ENCODE measurements at places on chromosomes 13 and 19. TPM values are rescaled to one million over a fixed set of nuclear protein-coding genes. Genes with fewer than 3 reads are reported as not detected.

The RAB20 gene
- 10.3 TPM for total RNA-seq

- no peak for DNase-seq
Observed at GRCh38 chr13:43388282-43389034, 365.1 kb downstream of the DNAJC15 start.

The CILP2 gene
- total RNA-seq, result 0.32 TPM

DNA sequence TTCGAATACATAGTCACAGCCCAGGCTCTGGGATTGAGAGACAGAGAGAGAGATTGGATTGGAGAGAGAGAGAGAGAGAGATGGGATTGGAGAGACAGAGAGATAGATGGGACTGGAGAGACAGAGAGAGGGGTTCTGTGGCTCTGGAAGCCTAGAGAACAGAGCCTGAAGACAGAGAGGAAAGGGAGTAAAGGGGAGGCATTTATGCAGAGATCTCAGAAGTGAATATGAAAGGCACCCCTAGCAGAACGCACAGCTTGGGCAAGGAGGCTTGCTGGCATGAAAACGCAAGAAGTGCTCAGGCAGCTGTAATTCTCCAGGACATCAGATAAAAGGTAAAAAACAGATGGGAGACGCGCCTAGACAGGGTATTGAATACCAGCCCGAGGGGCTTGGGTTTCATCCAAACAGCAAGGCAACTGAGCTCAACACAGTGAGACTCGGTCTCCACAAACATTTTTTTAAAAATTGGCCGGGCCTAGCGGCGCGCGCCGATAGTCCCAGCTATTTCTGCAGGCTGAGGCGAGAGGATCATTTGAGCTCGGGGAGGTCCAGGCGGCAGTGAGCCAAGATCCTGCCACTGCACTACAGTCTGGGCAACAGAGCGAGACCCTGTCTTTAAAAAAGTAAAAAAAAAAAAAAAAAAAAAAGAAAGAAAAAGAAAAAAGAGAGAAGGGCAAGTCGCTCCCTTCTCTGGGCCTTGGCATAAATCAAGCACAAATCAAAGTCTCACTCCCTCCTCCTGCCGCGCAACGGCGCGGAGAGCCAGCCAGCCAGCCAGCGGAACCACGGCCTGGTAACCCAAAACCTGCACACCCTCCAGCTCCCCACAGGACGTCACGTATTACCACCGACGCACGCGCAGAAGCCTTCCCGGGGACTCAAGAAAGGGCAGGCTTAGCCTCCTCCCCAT, 774 bp upstream of the PPP2R1A start:
- no peak for DNase-seq

The PSG7 gene
- not detected for total RNA-seq

The ADGRE2 gene
- total RNA-seq, result 0.83 TPM

GRCh38 chr13:92355213-92355612, 871.4 kb upstream of the GPC6 start:
- no peak for DNase-seq

The NOTCH3 gene
- not detected for total RNA-seq

DNA sequence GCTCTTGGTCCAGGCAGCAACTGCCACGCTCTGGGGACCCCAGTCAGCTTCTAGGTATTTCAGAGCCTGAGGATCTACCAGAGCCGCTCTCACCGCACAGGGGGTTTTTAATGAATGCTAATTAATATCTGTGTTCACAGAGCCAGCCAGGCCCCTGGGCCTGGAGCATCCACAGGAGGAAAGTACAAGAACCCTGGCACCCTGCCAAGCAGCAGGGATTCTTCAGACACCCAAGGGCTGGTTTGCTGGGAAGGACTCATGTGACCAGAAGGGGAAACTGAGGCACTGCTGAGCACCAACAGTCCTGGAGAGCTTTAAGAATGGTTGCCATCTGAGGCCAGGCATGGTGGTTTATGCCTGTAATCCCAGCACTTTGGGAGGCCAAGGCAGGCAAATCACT, 38.0 kb upstream of the ADGRE5 start:
- no peak for DNase-seq

DNA sequence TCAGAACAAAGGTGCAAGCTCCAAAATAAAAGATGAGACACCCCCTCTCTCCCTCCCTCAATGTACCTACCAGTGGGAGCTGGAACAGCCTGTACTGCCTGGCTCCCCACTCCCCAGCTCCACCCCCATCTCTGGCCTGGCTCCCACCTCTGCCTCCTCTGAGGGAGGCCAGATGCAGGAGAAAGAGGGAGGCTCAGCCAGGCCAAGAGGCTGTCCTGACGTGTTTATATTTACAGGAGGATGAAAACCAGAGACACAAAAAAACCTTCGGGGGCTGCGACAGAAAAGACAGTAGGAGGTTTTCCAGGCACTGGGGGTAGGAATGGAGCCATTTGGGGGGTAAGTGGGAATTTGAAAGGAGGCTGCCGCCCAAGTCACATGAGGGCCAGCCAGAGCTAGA, 19.7 kb downstream of the ARHGEF18 start:
- DNase-seq, result no peak

DNA sequence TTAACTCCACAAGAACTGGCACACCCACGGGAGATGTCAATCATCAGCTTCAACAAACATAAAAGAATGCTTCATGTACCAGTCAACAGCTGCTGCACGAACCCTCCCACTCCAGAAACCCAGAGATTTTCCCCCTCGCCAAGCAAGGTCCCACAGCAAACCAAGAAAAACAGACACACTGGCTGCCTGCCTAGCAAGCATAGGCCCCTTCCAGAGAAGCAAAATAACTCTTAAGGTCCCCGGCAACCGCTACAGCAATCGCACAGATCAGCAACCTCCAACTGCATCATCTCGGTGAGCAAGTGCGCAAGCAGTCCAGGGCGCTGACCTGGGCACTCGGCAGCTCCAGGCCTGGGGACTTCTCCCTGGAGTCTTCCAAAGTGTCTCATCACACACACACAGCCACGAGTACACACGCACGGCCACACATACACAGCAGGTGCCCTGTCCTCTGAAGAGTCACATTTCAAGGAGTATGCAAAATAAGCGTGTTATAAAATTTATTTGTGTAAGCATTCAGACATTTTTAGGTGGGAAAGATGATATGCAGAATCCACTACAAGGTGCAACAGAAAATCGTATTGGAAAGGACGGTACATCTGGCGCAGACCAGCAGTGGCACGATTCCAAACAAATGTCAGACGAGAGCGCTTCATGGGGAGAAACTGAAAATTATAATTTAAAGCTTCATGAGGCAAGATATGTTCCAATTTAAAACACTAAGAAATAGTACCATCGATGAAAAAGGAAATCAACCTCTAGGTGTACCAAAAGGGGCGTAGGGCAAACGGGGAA, 125.0 kb downstream of the STK24 start:
- no peak for DNase-seq

GRCh38 chr19:17312189-17313113, 3.1 kb downstream of the DDA1 start:
- DNase-seq, result no peak

GRCh38 chr19:46944918-46945628, 74.6 kb upstream of the NPAS1 start:
- DNase-seq, result no peak

- DNase-seq, result no peak
Observed at GRCh38 chr13:50255639-50256038, 240.4 kb downstream of the KCNRG start.

DNA sequence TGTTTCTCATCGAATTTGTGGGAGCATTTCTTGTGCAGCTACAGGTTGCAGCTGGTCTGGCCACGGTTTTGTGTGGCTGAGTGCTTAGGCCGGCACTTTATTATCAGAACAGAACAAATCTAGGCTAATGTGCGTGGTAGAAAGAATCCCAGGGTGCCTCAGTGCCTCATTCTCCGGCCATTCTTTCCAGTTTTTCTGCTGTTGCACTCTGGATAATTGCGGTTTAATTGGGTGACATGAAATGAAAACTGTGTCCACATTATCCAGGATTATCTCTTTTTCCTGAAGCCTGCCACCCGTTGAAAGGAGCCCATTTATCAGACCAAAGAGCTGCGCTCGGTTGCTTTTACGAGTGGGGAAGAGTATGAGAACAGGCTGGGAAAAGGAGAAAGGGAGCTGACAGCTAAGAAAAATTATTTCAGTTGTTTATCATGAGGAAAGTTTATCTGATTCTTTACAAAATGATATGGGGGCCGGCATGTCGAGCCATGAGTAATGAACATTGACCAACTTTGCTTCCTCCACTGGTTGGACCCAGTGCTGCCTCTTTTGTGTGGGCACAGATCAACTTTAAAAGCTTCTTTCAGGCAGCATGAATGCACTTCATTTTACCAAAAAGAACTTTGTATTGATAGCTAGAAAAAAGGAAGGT, 117.0 kb upstream of the SOX21 start:
- DNase-seq, result no peak

The TUBGCP3 gene
- 57.1 TPM for total RNA-seq

The TRPM4 gene
- total RNA-seq, result 0.54 TPM

The ZNF667 gene
- 6.4 TPM for total RNA-seq

DNA sequence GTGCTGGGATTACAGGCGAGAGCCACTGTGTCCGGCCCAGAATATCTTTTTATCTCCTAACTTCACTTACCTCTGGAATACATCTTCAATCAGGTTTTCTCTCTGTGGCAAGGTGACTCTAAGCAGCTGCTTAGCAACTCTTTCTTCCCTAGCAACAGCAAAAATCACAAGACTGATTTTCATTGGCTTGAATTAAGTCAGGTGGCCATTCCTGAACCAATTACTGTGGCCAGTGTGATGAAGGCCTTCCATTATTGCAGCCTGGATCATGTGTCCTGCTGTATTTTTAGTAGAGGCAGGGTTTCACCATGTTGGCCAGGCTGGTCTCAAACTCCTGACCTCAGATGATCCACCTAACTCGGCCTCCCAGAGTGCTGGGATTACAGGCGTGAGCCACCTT, 9.0 kb upstream of the LTBP4 start:
- no peak for DNase-seq

DNA sequence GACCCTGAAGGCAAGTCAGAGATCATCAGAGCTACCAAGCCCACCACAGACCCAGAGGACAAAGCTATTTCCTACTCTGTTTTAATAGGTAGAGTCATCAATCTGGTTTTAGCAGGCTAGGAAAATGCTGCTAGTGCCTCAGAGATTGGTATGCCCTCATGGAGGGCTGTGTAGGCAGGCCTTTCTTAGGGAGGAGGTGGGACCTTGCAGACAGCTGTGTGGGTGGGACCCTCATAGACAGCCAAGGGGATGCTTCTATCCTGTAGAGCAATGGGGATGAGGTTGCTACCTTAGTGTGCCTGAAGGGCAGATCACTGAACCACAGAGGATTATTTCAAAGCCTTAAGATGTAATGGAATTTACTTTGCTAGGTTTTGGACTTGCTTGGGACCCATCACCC, 534.9 kb upstream of the KLF12 start:
- no peak for DNase-seq

GRCh38 chr19:9132422-9132821, 5.7 kb upstream of the OR7G3 start:
- DNase-seq, result no peak

GRCh38 chr13:110662777-110663443, 43.0 kb downstream of the CARS2 start:
- DNase-seq, result no peak

DNA sequence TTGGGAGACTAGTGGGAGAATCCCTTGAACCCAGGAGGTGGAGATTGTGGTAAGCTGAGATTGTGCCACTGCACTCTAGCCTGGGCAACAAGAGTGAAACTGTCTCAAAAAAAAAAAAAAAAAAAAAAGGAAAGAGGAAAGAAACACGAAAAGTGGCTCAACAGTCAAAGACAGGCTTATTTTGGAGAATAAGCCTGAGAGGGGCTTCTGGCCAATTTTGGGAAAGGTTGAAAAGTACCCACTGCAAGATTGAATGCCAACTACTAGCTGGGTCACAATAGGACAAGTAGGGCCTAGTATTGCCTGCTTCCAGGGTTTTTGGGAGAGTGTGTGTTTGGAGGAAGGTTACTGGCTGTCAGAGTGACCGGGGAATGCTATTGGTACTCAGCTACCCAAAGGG, 17.2 kb downstream of the FBXO17 start:
- DNase-seq, result no peak

- no peak for DNase-seq
Observed at GRCh38 chr19:35753634-35754369, 3.0 kb downstream of the HSPB6 start.

DNA sequence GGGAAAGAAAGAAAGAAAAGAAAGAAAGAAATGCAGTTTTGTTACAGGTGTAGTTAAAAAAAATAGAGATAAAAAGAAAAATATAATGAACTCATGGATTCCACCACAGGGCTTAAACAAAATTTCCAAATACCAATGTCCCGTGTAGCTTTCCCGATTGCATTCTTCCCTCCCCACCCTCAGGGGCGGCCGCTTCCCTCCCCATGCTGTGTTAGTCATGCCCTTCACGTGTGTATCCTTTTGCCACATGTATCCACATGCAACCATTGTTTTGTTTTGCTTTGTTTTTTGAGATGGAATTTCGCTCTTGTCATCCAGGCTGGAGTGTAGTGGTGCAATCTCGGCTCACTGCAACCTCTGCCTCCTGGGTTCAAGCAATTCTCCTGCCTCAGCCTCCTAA, 3.6 kb upstream of the KMT5C start:
- DNase-seq, result no peak

DNA sequence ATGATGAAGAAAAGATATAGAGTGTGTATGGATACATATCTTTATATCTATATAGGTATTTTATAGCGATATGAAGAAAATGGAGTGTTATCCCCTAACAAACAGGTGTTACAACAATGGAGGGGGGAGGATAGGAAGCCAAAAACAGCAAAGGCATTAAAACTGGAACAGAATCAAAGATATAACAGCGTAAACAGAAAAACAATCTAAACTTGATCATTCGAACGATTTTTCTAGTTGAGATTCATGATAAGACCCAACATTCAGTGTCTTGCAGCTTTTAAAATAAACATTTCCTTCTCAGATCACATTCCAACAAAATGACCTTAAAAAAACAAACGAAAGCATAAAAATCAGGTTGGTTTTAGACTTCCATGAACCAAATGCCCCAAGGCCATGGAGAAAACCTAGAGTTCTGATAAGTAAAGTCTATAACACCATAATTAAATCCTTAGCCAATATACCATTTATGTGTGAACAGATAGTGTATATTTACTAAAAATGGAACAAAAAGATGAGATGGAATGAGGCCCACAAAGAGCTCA, 55.7 kb downstream of the CAB39L start:
- no peak for DNase-seq

DNA sequence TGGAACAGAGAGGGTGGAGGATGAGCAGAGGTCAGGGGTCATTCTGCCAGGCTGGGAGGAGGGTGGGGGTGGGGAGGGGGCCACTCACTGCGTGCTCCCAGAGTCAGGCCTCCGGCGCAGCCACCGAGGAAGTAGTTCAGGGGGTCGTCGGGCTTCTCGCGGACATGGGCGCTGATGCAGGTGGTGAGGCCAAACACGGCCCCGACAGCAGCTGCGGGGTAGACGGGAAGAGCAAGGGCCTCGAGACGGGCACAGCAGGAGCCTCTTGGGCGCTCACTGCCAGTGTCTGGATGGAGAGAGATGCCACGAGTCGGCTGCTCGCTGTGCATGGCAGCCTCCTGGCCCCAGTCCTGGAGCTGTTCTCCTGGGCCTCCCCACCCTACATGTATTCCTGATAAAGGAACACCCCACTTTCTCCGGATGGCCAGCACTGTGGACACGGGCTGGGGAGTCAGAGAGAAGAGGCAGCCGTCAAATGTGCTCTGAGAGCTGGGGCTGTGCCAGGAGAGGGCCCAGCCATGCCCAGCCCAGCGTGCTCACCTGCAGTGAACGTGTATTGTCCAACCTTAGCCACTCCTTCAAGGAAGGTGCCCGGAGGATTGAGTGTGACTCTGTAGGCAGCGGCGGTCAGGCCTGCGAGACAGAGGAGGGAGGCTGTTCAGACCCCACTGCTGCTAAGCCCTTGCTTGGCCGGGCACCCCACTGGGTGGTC, 7.1 kb downstream of the NDUFA11 start:
- no peak for DNase-seq

The GARIN5A gene
- total RNA-seq, result 0.36 TPM

GRCh38 chr19:15425321-15425950, 6.6 kb upstream of the AKAP8L start:
- no peak for DNase-seq

The HSPB6 gene
- total RNA-seq, result 0.95 TPM
